ENCODE measurements at places on chromosomes 16 and 17.

DNA sequence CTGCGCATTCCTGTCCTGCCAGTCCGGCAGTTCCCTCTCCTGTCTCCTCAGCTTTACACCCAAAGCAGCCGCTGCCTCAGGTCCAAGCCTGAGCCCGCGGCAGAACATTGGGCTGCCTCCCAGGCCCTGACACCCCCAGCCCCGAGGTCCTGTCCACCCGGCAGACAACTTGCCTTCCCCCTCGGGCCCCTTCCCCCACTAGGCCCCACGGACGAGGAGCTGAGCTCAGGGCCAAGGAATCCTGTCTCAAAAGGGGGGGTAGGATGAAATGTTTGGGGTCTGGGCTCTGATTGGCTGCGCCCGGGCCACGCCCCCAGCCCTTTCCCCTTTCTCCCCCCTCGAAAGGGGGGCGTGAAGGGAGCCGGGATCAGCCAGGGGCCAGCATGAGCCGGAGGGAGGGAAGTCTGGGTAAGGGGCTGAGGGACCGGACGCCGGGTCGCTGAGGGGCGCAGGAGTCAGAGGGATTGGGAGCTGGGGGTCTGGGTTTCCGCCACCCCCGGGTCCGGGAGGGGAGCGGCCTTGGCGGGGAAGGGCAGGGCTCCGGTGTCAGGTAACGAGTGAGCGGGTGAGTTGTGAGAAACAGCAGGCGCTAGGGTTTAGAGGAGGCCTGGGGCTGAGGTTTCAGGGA, at the start of gene CTF1:
CTF1 (plus strand) TSS at position 354 of the 628 bp plus-strand sequence; CDS start at position 384, 30 bp downstream.
- DNase-seq, result peak; percentile 52

- no peak for DNase-seq
Observed at GRCh38 chr16:28193530-28194423, 18.0 kb downstream of the XPO6 start.

- DNase-seq, result no peak
Observed at GRCh38 chr16:23530062-23530461, 19.8 kb upstream of the GGA2 start.

DNA sequence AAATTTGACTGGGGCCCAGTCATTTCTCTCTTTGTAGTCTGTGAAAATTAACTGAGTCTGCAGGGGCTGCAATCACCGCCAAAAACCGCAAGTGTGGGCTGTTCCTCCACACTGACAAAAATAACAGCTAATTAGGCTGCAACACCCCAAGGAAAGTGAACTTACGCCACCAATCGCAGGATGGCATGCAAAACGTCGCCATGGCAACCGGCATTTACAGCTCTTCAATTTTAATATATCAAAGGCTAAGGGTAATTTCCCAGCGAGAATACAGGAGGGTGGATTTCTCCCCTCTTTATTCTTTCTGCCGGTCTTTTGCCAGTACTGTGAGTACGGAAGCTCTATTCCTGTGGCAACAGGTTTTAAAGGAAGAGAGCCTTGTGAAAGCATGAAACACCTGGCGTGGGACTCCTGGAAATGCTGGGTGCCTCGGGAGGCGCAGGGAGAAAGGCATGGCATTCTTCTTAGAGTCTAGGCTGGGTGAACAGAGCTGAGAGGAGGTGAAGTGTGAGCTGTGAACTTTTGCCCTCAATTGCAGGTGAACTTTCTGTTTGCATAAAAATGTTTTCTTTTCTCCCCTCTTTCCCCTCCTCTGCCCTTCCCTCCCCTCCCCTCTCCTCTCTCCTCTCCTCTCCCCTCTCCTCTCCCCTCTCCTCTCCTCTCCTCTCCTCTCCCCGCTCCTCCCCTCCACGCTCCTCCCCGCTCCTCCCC, 399.7 kb downstream of the XYLT1 start:
- no peak for DNase-seq

DNA sequence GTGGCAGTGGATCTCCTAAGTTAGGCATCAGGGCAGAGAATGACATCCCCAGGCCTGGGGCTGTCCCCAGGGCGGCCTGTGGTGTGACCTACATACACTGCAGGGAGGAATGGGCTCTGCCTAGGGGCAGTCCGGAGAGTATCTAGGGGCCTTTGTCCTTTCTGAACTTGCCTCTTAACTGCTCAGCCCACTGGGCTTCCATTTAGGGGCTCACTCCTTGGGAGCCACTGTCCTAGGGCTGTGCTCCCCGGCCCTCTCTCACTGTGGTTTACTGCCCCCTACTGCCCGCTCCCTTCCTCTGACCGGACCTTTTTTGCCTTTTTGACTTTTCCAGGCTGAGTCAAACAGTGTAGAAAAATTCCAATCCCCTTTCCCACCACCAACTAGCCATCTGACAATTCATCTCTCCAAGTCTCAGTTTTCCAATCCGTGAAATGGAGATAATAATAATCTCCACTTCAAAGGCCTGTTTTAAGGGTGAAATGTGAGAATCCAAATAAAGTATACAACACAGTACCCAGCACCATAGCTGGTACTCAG, 66.8 kb downstream of the DNAH3 start:
- DNase-seq, result no peak

DNA sequence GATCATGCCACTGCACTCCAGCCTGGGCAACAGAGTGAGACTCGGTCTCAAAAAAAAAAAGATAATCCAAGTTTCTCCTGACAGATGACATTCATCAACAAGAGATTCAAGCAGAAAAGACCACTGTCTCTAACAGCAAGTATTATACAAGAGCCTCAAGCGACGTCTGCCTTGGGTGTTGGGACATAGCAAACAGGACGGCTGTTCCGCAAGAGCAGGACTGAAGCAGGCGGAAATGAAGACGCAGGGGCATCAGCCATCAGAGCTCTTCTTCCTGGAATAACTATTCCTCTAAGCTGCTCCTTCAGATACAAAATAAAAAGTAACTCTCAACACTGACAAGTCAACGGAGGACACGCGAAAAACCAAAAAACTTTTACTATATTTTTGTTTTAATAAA, 54.0 kb downstream of the ANKRD11 start:
- no peak for DNase-seq

- DNase-seq, result no peak
Observed at GRCh38 chr17:13864521-13864920, 204.8 kb upstream of the COX10 start.

GRCh38 chr17:29043539-29044145, 701 bp downstream of the PIPOX start:
- no peak for DNase-seq

DNA sequence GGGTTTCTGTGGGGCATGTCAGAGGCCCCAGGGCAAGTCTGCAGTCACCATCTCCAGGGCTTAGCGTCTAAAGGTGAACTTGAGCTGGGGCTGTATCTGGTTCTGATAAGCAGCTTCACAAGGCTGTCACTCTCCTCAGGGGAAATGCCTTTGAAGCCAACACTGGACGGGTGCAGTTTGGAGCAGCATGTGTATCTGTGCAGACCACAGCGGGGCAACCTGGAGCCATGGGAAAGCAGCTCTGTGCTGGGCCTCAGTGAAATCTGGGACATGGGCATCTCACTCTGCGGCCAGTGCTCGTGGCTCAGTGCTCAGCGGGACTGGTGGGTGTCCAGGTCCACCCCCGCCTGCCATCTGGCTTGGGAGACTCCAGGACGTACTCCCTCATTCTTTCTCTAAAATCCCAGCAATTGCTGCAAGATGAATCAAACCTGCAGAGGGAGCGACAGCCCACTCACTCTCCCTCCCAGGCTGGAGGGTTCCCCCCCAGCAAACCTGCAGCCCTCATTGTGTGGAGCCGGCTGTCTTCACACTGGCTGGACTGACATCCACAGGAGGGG, 63.5 kb downstream of the PRMT7 start:
- no peak for DNase-seq

GRCh38 chr17:69555056-69555455, 140.6 kb downstream of the MAP2K6 start:
- no peak for DNase-seq

GRCh38 chr17:72165867-72166439, 45.1 kb downstream of the SOX9 start:
- DNase-seq, result no peak

GRCh38 chr17:56392321-56392720, 201.2 kb upstream of the NOG start:
- no peak for DNase-seq

DNA sequence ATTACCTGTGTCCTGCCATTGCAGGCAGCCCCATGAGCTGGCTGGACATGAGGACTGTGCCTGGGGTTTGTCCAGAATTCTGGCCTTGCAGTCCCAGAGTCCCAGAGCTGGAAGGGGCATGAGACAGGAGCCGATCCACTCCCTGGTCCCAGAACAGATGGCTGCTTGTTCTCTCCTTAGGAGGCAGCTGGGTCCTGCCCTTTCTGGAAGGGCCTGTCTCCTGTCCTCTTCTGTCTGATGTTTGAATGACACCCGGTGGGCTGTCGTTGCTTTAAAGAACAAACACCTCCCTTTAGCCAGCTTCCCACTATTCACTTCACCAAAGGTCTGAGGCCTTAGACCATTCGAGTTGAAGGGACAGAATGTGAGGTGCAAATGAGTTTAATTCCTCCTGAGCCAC, 63.8 kb downstream of the RAP1GAP2 start:
- no peak for DNase-seq

- no peak for DNase-seq
Observed at GRCh38 chr17:44448412-44448811, 54.8 kb downstream of the GPATCH8 start.

- DNase-seq, result no peak
Observed at GRCh38 chr17:62718429-62718828, 89.7 kb downstream of the MARCHF10 start.

DNA sequence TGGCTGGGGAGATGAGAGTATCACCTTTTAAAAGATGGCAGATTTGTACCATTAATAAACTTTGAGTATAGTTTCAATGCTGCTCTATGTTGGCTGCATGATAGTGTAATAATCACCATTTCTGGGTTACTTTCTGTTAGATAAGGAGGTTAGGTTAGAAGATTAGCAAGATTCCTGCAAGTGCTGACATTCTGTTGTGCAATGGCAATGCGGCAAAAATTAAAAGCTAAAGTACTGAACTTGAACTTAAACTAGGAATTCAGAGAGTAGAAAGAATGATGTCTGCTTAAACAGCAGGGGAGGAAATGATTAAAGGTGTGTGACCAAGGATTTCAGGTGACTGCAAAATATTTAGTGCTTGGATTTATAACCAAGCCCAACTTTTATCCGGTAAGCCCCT, 399.8 kb upstream of the MON1B start:
- DNase-seq, result no peak

DNA sequence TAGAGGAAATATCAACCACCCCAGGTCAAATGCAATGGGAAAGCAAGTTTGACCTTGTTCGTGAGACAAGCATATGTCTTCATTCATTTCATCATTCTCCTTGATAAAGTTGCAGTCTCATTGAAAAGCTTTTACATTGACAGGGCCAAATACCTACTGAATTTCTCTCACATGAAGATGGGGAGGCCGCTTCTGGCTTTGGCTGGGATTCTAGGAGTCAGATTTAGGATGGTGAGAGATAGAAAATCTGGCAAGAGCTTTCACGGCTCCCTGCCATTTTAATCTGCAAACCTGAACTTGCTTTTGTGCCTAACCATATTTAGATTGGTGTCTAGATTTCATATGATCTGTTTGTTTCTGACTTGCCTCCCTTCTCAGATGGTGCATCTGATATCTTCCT, 88.0 kb downstream of the TMEM100 start:
- no peak for DNase-seq

DNA sequence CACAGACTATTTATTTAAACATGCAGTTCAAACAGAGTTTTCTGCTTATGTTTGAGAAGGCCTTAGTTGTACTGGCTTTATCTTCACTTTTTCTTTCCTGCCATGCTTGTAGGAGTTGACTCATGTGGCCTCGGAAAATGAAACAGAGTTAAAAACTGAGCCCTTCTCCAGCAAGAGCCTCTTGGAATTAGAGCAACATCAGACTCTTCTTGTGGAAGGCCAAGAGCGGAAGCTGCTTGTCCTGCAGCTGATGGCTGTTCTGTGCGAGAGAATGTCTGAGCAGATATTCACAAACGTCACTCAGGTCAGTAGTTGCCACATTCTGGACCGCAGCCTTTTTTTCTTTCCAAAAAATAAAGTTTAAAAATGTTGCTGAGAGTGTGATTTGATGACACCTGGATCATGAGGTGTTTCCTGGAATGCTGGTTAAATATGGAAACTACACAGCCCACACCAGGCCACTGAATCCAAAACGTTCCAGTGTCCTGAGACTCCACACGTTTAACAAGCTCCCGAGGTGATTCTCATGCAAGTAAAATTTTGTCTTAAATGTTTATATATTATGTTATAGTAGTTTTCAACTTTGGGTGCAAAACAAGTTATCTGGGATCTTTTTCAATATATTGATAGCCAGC, 65.9 kb downstream of the TANGO6 start:
- DNase-seq, result no peak

GRCh38 chr17:17837966-17838962, 1.5 kb upstream of the SREBF1 start:
- peak; percentile 54 for DNase-seq

GRCh38 chr17:71110326-71110725, 941.0 kb downstream of the KCNJ2 start:
- DNase-seq, result no peak

- no peak for DNase-seq
Observed at GRCh38 chr16:3728424-3729160, 11.3 kb upstream of the TRAP1 start.

DNA sequence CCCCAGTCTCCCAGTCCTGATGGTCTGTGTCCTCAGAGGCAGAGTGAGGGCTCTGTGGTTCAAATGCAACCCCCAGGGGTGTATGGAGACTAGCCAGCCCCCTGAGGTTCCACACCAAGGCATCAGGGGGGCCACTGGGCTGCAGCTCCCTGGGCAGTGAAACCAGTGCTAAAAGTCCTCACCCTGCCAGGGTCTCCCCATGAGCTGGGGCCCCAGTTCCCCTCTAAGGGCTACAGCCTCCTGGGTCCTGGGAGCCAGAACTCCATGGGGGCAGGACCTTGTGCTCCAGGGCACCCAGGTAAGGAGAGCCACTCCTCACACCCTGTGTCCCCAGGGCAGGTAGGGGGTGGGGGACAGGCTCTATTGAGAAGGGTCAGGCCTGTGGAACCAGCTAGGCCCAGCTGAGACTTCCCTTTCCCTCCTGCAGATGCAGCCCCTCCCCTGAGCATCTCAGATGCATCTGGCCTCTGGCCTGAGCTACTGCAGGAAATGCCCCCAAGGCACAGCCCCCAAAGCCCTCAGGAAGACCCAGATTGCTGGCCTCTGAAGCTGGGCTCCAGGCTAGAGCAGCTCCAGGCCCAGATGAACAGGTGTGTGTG, 6.4 kb upstream of the DCAF7 start:
- DNase-seq, result no peak

DNA sequence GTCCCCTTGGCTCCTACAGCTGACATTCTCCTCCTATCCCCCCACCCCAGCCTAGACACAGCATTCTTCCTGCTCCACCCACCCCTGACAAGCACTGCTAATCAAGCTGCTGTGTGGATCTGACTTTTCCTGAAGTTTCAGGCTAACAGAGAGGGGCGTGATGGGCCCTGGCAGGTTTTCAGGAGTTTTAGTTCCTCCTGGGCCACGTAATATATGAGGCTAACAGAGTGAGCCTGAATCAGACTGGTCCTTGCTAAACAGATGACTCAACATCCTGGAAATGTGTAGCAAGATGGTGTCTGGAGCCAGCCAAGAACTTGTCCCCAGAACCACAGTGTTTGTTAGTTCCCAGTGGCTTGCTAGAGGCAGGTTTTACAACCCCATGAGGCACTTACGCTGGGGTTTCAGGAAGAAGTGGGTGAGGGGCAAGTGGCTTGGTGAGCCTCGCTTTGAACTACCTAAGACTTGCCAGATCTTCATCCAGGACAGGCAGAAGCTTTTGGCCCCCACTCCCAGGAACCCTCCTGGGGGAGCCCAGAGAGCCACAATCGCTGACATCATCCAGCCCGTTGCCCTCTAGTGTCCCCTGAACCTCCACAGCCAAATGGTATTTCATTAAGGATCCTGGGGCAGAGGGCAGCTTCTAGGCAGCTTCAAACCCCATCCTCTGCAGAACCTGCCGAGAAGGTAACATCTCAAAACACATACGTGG, 15.9 kb downstream of the TMEM92 start:
- no peak for DNase-seq

Data from DMS153 (cell line).